ENCODE measurements at places on chromosomes 2 and 18.

DNA sequence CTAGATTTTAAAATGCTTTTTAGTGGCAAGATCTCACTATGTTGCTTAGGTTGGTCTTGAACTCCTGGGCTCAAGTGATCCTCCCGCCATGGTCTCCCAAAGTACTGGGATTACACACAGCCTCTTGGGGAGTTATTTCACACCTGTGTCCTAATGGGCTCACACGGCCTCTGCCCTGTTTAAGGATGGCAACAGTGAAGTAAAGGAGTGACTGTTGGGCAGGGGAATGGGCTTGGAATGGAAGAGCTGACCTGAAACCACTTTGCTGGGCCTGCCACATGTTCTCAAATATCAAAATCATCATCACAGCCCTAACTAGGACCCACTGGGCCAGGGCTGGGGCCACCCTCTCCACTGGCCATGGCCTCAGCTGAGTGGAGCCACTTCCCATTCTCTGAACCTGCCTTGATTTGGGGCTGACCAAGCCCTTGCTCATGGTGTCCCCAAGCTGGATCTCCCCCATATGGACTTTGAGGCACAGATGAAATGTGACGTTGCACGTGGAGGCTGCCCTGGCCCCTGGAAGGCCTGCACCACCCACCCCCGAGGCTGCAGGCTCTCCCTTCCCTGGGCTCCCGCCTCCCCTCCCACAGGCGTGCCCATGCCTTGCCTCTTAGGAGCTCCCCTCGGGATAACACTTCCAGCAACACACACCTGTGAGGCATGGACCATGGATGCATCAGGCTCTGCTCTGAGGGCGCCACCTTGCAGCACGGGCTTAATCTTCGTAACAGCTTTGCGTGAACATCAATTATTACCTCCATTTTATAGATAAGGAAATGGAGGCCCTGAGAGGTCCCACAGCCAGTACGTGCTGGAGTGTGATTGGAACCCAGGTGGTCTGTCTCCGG, 71.8 kb upstream of the SMAD7 start:
- DNase-seq = no peak

- DNase-seq = no peak
Measured at GRCh38 chr2:196314780-196315179, 143.4 kb upstream of the STK17B start.

DNA sequence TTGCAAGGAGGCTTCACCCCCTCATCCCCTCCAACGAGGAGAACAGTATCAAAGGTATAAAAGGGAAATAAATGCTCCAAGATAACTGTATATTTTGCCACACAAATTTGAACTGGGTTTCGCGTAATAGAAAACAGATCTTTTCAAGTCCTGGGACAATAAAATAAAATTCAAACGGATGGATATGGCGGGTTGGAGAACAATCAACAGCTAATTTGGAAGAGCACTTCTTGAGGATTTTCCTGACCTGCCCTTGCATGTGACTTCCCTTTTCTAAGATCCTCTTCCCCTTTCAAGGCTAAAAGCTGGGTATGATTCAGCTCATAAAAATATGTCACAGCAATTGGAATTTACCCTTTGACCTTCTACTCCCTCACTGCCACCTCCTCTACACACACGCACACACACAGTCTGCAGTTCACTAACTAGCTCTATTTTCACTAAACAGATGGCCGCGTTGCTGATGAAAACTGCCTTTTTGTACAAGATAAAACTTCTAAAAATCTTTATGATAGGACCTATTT, 386.9 kb downstream of the FIGN start:
- no peak for DNase-seq

- peak; percentile 70 for DNase-seq
Measured at GRCh38 chr2:239293775-239294430, 106.9 kb downstream of the HDAC4 start.

GRCh38 chr2:213306316-213306942, 22.2 kb downstream of the SPAG16 start:
- DNase-seq = no peak

DNA sequence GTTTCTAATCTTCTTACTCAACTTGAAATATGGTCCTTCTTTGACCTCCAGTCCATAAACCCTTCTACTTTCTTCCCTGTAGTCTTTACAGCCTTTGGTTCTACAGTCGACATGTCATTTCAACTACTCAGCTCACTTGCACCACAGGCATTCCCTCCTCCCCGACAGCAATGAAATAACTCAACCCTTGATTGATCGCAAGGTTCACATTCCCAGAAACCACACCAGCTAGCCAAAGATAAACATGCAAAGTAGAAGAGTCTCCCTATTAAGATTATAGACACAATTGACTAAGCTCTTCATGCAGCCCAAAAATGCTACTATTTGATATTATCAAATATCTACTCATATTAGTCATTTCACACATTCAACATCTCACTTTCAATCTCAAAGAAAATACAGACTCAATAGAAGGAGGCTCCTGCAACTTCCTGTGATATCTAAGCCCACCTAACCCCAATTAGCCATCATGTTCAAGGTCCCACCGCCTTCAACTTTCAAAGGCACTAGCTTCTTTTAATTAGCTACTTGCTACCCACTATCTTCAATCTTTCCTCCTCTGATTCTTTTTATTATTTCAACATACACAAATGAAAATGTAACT, 50.8 kb downstream of the RTTN start:
- peak; percentile 9 for DNase-seq

DNA sequence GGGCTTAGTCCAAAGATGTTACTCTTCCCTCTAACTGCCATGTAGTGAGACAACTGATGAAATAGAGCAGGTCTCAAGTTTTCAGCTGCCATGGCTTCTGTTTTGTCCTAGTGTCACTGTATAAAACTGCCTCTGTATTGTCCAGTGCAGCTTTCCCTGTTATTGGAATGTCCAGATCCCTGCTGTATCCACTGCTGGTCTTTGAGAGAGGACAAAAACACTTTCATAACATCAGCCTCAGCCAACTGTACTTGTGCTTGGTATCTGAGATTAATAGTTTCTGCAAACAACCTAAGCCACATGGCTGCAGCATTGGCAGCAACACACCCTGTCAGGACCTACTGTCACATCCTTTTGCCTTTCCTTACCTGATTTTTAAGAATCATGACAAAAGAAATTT, 480.2 kb downstream of the LPIN1 start:
- no peak for DNase-seq

GRCh38 chr18:10400534-10401307, 53.7 kb upstream of the APCDD1 start:
- DNase-seq = no peak

DNA sequence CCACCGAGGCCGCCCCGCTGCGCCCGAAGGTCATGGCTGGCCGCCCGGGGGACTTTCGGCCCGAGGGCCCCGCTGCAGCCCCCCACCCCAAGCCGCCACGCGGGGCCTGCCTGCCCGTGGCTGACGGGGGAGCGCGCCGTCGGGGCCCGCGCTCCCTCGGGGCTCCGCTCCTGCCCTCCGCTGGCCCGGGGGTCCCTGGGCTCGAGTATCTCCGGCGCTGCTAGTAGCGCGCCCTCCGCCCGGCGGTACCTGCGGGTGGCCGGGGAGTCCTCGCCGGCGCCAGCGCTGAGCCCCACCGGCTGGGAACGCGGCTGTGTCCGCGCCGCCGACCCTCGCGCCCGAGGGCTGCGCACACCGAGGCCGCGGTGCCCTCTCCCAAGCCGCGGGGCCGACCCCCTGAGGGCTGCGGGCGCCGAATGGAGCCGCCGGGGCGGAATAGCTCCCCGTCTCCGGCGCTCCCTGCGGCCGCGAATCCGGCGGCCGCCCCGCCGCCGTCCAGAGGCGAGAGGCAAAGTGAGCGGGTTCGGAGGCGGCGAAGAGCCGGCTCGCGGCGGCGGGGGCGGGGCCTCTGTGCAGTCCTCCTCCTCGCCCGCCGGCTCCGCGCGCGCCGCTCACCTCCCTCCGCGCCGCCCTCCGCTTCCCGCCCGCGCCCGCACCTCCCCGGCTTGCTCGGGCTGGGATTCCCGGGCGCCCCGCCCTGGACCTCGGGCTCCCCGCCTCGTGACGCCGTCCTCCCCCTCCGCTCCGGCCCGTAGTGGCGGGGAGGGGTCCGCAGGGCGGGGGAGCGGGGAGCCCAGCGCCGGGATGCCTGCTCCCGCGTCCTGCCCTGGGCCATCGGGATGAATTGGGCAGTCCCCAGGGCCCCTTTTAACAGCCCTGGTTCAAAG, at the start of gene KCNG3:
Gene KCNG3, minus strand, starts transcription at position 515 of the 887 bp plus-strand sequence. Its CDS starts 481 bp downstream, at position 34.
- DNase-seq = peak; percentile 34

GRCh38 chr2:140586379-140586778, 1544.4 kb downstream of the LRP1B start:
- DNase-seq = peak; percentile 1

DNA sequence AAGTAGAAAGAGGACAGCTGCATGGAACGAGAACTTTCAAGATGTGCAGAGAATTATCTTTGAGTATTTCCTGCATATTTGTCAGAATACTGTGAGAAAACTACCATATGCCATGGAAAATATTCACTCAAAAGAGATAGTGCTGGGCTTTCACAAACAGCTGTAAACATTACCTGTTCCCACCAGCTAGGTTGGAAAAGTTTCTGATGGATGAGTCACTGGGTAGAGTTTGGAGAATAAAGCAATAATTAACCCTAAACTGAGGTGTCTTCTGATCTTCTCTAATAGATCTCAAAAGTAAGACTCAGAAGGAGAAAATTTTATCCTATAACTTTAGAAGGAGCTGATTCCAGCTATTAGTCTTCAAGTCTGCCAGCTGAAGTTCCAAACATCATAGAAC, 3.9 kb upstream of the FSIP2 start:
- no peak for DNase-seq

- peak; percentile 78 for DNase-seq
Measured at GRCh38 chr2:17646081-17646554, 105.6 kb downstream of the VSNL1 start.

DNA sequence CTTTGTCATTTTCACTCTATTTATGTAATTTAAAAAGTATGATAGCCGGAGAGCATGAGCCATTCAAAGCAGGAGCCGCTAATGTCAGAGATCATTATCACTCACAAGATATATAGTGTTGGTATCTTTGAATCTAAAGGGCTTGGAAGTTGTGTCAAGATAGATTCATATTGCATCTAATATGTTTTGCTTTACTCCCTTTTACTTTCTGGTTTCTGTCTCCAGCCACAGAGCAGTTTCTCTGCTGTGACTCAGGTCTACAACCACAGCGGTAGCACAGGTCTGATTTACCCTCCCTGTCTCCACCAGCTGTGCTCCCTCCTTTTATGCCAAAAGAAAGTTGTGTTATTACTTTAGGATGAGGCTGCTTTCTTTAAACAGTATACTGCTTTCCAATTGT, 424.0 kb downstream of the ARHGAP15 start:
- DNase-seq = peak; percentile 67

DNA sequence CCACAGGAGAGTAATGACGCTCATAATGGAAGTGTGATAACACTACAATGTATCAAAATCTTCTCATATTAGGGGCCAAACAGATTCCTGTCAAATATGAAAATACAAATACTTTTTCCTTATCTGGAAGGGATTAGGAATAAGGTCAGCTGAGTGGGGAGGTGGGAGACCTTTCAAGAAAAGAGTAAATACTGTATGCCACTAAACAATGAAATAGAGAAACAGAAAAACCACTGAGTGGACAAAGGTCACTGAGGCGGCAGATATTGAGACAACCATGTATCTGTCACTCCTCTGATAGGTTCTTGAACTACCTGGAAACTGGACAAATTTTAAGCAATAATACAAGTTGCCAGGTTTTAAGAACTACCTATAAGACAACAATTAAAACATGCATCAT, 59.3 kb downstream of the RTTN start:
- no peak for DNase-seq

- DNase-seq = peak; percentile 11
Measured at GRCh38 chr18:55484773-55485172, 103.2 kb downstream of the TCF4 start.

- no peak for DNase-seq
Measured at GRCh38 chr18:76419811-76420210, 75.2 kb downstream of the ZNF516 start.

- peak; percentile 34 for DNase-seq
Measured at GRCh38 chr2:73614105-73614504, 28.1 kb downstream of the NAT8 start.

DNA sequence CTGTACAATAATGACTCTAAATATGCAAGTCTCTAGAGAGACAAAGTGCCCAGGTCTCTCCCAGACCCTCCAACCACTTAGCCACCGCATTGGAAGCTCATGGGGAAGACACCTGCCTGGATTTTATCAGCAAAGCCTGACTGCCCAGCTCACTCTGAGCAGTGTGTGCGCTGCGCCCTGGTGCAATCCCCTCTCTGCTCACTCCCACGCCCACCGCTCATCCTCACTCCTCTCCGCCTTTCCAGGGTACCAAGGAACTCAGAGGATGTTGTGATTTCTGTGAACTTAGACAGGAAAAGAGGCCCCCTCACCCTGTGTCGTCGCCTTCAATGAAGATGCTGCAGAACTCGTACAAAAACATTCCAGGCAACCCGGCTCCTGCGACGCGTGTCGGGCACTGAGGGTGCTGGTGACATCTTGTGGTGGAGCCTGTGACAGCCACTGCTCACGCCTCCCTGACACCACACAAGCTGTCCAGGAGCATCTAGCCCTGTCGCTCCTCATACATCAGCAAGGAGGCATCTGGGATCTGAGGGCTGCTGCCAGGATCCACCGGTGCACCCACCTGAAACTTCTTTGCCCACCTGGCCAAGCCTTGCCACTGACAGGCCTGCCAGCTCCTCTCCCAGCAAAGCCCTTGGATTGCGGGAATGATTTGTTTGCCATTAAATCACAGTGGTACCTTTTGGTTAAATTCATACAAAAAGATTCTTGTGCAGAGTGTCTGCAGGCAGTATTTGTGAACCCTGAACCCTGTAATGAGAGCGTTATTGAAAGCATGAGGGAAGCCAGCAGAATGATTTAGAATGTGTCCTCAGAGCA, 220.4 kb downstream of the ZNF516 start:
- no peak for DNase-seq

DNA sequence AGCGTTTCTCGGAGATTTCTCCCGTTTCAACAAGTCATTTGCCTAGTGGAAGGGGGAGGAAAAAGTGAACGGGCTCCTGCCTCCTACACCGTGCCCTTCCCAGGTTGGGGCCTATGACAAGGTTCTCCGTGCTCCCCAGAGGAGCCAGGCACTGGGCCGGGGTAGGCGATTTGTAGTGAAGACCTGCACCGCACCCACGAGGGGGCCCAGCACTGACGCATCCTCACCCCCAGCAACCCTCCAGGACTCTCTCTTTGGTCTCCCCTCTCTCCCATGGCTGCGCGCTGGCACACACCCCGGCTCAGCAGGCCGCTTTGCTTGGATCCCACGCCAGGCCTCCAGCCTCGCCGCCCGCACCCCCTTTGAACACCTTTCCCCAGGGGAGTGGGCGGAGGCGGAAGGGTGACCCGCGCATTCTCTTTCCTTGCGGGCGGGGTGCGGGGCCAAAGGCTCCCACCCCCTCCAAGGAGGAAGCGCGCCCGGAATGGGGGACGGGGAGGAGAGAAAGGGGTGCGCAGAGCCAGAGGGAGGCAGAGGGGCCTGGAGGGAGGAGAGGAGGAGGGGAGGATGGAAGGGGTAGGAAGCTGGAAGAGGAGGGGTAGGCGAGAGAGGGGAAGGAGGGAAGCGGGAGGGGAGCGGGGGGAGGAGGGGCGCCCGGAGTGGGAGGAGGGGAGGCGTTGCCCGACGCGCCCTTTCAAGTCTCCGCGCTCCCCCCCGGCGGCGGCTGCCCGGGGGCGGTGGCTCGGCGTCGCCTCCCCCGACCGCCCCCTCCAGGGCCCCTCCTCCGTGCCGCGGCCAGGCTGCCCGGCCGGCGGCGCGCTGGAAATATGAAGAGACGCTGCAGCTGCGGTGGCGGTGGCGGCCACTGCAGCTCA, at the start of gene APCDD1:
Gene APCDD1, plus strand, starts transcription at position 830 of the 875 bp plus-strand sequence. CDS start 347 bp downstream, outside the sequence.
- no peak for DNase-seq
